ENCODE measurements at places on chromosomes 1 and 21.

DNA sequence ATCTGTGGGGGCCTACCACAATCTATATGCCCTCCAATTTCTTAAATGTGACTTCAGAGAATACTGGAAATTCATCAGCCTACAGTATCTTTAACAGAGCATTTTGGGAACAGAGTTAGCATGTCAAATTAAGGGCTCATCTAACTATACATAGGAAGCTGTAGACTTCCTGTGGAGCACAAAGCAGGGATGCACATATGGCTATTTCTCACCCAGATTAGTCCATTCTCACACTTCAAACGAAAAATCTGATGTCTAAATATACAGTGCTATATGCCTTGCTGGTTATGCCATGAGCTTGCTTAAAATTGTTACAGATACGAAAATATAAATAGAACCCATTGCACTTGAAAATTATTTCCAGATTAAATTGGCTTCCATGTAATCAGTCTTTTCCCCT is 1922.8 kb downstream of the MRPL39 start:
- DNase-seq = no peak

DNA sequence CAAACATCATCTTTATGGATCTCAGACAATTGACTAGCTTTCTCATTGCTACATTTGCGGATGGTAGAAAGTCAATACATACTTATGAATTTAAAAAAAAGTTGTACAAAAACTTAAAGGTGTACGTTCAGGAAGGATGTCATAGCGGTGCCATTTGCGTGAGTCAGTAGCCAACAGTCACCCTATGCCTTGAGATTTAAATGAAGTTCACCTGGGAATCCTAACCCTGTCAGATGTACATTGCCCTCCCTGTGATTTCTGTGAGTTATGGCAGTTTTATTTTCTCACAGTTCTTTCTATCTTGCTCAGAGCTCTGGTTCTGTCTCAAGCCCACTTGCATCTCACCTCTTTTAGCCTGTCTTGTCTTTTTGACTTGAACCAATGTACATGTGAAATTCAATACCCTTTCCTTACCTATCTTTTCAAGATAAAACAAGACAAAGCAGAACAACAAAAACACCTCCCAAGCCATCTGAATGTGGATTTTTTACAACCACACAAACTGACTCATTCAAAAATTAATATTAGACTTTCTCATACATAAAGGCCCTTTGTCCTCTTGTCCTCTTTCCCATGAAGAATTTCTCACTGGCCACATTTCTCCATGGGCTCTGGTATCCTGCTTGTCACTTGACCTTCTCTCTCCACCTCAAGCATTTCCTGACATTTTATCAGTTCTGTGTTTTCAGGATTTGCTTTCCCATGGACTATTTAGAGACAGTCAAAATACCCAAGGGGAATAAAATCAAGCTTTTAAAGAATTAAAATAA is 25.3 kb upstream of the ZNF697 start:
- DNase-seq = no peak

- DNase-seq = no peak
Observed at GRCh38 chr1:110464340-110464739, 13.4 kb downstream of the PROK1 start.

DNA sequence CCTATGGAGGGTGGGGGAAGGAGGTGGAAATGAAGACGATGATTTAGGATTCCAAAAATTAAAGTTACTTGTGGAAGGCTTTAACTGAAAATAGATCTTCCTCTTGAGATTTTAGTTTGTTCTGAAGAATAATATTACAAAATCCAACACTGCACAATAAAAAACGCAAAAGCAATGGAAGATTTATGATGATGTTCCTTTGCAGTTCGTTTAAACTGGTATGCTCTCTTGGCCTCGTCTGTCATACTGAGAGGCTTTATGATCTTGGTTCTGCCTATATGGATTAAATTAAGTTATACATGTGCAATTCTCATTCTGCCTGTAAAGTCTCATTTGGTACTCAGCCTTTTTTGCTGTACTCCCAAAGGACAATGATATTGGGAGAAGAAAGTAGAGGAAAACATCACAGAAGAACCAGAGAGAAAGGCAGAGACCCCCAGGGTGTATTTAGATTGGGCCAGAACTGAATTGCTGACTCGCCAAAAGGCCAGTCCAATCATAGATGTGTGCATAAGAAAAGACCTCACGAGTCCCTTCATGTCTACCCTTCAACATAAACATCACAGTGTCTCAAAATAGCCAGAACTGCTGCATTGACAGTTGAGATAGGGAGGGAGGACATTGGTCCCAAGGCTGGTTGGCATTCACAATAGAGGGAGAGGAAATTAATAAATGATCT is 188.6 kb downstream of the GREM2 start:
- no peak for DNase-seq

- DNase-seq = no peak
Observed at GRCh38 chr1:177858332-177858821, 111.5 kb downstream of the SEC16B start.

- DNase-seq = no peak
Observed at GRCh38 chr1:110049801-110050601, 15.6 kb downstream of the STRIP1 start.

GRCh38 chr1:234586304-234586703 is 23.7 kb downstream of the IRF2BP2 start:
- DNase-seq = no peak

DNA sequence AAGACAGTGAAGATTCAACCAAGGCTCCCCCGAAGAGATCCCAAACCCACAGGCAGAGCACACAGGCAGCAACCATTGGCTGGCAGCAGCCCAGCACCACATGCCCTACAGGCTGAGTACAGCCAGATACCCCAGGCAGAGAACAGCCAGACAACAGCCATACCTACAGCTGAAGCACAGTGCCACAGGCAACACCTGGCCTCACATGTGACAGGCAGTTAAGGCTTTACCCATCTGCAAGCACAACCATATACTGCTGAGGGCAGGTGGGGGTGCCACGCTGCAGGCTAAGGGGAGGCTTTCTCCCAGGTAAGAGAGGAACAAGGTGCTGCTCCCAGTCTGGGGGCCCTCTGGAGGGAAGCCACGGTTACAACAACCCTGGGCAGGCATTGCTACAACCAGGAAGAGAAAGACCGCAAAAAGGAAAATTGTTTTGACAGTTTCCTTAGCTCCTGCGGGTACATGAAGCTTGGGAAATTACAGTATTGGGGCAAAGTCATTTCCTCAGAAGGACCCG is 12.3 kb downstream of the CHIT1 start:
- DNase-seq = no peak

- DNase-seq = no peak
Observed at GRCh38 chr1:111127923-111128643, 11.8 kb downstream of the DRAM2 start.

- no peak for DNase-seq
Observed at GRCh38 chr1:85230305-85230977, 29.0 kb downstream of the C1orf52 start.

GRCh38 chr1:26218906-26219494 is 15.0 kb upstream of the CEP85 start:
- DNase-seq = no peak

DNA sequence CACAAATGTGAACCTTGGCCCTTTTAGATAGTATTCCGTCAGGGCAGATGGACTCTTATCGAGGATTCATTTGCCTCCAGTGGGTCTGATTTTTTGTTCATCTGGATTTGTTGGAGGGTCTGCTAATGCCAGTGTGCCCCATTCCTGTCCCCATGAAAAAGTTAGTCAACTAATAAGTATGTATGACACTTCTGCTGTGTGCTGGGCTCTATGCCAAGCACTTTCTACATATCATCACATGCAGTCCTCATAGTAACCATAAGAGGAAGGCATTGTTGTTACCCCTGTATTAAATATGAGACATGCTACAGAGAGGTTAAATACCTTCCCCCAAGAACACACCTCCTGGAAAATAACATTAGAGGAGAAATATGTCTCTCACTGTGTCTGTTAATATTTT is 46.6 kb upstream of the MAB21L3 start:
- no peak for DNase-seq

All from AG04449 (cell line).